AG09319 (cell line): ENCODE measurements at places on chromosomes 7 and 10.

DNA sequence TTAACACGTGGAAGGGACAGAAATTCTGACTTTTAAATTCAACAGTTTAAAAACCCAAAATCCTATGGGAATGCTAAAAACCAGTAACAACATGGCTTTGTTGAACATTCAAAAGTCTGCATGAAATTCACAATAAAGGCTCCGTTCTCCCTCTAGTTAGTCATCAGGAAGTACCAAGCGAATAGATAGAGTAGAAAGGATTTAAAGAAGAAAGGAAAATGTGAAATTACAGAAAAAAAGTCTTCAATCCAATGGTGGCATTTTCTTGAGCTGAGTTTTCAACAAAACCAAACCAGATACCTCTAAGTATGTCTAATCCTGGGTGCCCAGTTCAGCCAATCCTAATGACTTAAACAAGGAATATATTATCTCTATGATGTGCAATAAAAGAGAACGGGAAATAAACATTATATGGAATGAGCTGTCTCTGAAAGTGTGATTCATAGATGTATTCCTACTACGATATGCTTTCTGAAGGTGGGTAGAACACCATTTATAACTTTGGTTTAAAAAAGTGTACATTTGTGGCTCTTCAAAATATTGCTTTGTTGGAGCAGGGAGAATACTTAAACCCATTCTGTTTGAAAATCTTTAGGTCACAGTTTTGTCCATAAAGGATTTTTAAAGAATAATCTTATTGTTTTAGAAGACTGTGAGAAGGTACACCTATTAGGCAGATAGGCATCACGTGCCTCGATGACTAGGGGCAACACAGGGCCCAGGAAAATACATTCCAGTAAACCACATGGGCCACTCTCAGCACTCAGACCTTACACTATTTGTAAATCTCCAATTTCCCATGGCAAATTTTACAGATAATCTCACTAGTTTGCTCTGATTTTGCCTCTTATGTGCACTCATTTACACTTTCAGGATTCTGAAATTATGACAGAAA is 87.7 kb downstream of the CUBN start:
- no peak for DNase-seq

DNA sequence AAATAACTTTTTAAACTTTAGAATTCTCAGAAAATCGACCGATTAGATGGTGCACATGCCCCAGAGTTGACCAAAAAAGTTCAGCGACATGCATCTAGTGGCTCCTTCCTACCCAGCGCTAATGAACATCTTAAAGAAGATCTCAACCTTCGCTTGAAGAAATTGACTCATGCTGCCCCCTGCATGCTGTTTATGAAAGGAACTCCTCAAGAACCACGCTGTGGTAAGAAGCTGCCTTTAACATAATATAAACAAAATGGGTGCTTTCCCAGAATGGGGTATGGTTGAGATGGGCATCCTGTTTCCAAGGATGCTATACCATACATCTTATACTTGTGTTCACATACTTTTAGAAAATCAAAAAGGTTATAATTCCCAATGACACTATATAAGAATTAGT is 24.6 kb downstream of the GLRX3 start:
- no peak for DNase-seq

GRCh38 chr7:45240273-45240771 is 82.7 kb downstream of the RAMP3 start:
- DNase-seq: no peak

DNA sequence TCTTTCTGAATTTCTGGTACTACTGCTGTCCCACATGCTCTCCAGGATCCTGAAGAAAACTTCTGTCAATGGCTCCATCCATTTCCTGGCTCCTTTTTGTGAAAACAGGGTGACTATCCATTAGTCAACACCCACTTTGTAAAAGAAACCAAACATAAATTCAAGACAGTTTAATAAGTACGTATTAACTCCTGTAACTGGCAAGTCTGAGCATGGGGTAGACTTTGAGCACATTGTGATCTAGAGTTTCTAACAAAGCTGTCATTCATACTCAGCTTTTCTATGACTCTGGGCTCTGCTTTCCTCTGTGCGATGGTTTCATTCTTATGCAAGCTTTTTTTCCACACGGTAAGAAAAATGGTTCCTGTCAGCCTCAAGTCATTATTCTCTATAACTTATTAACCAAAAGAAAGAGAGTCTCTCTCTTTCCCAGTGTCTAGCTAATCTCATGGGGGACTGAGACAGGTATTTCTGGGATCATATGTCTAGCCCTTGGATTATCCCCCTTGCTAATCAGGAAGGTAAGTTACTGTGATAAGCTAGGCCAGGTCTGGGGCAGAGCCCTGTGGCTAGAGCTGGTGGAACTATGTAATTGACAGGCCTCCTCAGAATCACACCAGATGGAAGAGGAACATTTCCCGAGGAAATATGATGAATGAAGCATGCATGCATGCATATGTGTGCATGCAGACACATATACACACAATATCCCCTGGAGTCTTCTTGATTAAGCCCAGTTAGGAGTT is 98.5 kb downstream of the GNAI1 start:
- no peak for DNase-seq

- peak; percentile 11 for DNase-seq
These were observed 39.5 kb upstream of the ANKRD1 start for GRCh38 chr10:90960355-90960814.

DNA sequence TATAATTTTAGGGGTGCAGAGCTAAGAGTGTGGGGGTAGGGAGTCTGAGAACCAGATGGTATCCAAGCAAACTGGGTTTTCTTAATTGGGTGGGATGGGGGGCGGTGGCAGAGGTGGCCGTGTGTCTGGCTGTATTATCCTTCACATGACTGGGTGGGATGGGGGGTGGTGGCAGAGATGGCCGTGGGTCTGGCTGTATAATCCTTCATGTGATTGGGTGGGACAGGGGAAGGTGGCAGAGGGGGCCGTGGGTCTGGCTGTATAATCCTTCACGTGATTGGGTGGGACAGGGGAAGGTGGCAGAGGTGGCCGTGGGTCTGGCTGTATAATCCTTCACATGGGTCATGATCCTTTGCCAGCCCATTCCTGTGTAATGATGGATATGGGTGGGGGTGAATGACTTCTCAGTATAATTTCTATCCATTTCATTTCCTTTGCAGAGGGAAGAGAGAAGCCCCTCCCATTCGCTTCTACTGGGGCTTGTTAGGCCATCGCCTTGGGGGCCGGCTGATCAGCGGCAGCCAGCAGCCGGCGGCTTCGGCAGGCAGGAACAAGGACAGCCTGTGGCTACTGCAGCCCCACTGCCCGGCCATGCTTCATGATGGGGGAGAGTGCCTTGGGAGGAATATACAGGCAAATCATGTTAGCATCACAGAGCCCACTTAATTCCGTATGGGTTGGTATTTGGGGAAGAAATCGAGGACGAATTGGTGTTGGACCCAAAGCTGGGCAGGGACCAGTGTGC is 179.6 kb upstream of the MKI67 start:
- no peak for DNase-seq

- DNase-seq: no peak
These were observed 28.4 kb downstream of the DNAJC9 start for GRCh38 chr10:73218431-73219191.

- DNase-seq: no peak
These were observed 666 bp downstream of the SMKR1 start for GRCh38 chr7:129502708-129503685.
